ENCODE measurements at places on chromosomes 5 and 9. TPM values are rescaled to one million over a fixed set of nuclear protein-coding genes. Genes with fewer than 3 reads are reported as not detected.

DNA sequence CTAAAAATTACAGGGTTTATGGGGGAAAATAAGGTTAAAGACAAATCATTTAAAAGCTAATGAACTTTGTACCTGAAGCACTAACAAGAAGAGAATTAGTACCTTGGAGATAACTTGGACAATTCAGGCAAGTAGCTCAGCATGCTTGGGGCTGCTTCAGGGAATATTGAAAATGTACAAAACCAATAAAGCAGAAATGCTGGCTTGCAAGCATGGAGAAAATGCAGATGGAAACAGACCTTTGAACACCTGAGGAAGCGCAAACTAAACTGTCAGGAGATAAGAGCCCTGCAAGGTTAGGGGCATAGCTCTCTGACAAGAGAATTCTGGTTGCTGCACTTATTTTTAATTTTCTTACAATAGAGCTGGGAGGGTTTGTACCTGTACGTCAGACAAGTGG is 42.6 kb upstream of the C5orf47 start:
- DNase-seq: no peak

Gene GABRA6
- not detected for total RNA-seq

Gene HMCN2
- 0.26 TPM for total RNA-seq

- no peak for DNase-seq
Observed at GRCh38 chr9:97372580-97372979, 39.3 kb upstream of the TDRD7 start.

- DNase-seq: no peak
Observed at GRCh38 chr5:33148076-33148513, 292.7 kb upstream of the TARS1 start.

Gene BTNL8
- not detected for total RNA-seq

Gene ZNF484
- 12.0 TPM for total RNA-seq

GRCh38 chr5:34756781-34757624 is 82.0 kb upstream of the TTC23L start:
- no peak for DNase-seq

Gene TNC
- total RNA-seq: 5.1 TPM

Measured in progenitor cell of endocrine pancreas (in vitro differentiated cells).